ENCODE measurements at places on chromosomes 7 and 10.

GRCh38 chr10:60960913-60961312 lies 16.9 kb upstream of the RHOBTB1 start:
- H3K27me3 ChIP-seq: no peaks in the 10 kb centered on the region
- H3K36me3 ChIP-seq: no peaks in the 10 kb centered on the region
- no peak for DNase-seq
- no peak overlapping the region for H3K27ac ChIP-seq

DNA sequence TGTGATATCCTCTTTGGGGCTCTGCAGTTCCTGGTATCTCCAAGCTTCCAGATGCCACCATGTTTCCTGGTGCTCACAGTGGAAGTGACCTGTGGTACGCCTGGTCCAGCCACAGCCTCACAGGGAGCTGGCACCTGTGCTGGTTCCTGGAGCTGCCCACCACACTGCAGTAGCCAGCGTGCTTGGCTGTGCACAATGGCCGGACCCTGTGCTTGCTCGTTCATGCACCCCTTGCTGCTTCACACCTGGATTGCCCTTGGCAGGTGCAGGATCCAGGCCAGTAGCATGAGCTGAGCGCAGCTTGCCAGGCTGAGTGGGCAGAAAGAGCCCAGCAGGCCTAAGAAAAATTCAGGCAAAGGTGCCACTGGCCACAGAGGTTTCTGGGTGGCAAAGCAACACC lies 11.4 kb upstream of the ECHDC3 start:
- no peak overlapping the region for H3K27ac ChIP-seq
- H3K4me1 ChIP-seq: no peaks in the 10 kb centered on the region
- H3K27me3 ChIP-seq: no peaks in the 10 kb centered on the region
- H3K4me3 ChIP-seq: no peak overlapping the region

- H3K27ac ChIP-seq: no peak overlapping the region
- no peaks in the 10 kb centered on the region for H3K27me3 ChIP-seq
- DNase-seq: no peak
Measured at GRCh38 chr10:61068471-61068870, 124.5 kb upstream of the RHOBTB1 start.

GRCh38 chr7:155188357-155188756 lies 109.3 kb upstream of the INSIG1 start:
- no peaks in the 10 kb centered on the region for H3K4me1 ChIP-seq
- H3K27me3 ChIP-seq: no peaks in the 10 kb centered on the region
- H3K4me3 ChIP-seq: no peak overlapping the region

GRCh38 chr7:22662036-22662435 lies 65.0 kb upstream of the IL6 start:
- H3K27ac ChIP-seq: no peak overlapping the region
- DNase-seq: no peak
- H3K4me1 ChIP-seq: no peaks in the 10 kb centered on the region
- no peaks in the 10 kb centered on the region for H3K36me3 ChIP-seq

GRCh38 chr7:2687881-2688318 lies at the start of gene AMZ1:
Gene AMZ1 (plus strand): TSS chr7:2688202. CDS start chr7:2700452, 12,250 bp downstream.
- peaks cover 3% of the 10 kb centered on the region for H3K4me1 ChIP-seq
- DNase-seq: no peak
- H3K27me3 ChIP-seq: no peaks in the 10 kb centered on the region
- H3K27ac ChIP-seq: no peak within 1 kb of the TSS
- no peak within 1 kb of the TSS for H3K4me3 ChIP-seq

DNA sequence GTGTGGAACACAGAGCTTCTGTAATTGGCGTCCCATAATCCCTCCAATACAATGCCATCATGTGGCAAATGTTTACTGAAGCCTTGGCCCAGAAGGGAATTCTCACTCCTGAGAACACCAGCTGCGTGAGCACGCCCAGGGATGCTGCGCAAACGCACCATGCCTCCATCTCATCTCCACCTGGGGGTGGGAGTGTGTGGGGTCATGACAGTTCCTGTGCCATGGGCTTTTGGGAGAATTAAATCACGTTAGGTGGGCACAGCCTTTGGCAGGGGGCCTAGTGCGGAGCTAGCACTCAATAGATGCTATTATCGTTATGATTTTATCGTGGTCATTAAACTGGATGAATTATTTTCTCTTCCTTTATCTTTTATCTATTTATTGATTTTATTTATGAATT lies 15.8 kb downstream of the WDFY4 start:
- no peak overlapping the region for H3K27ac ChIP-seq
- DNase-seq: no peak
- no peak overlapping the region for H3K4me3 ChIP-seq
- H3K27me3 ChIP-seq: no peaks in the 10 kb centered on the region
- no peaks in the 10 kb centered on the region for H3K36me3 ChIP-seq
- H3K4me1 ChIP-seq: no peaks in the 10 kb centered on the region

- H3K27me3 ChIP-seq: no peaks in the 10 kb centered on the region
- no peak for DNase-seq
- no peak overlapping the region for H3K4me3 ChIP-seq
- no peaks in the 10 kb centered on the region for H3K36me3 ChIP-seq
- no peak overlapping the region for H3K27ac ChIP-seq
Measured at GRCh38 chr7:29282819-29283414, 88.3 kb downstream of the CHN2 start.

- H3K4me1 ChIP-seq: peaks cover 25% of the 10 kb centered on the region
- H3K4me3 ChIP-seq: no peak overlapping the region
- H3K27ac ChIP-seq: no peak overlapping the region
- H3K27me3 ChIP-seq: no peaks in the 10 kb centered on the region
Measured at GRCh38 chr7:130943336-130943901, 209.4 kb upstream of the KLF14 start.

DNA sequence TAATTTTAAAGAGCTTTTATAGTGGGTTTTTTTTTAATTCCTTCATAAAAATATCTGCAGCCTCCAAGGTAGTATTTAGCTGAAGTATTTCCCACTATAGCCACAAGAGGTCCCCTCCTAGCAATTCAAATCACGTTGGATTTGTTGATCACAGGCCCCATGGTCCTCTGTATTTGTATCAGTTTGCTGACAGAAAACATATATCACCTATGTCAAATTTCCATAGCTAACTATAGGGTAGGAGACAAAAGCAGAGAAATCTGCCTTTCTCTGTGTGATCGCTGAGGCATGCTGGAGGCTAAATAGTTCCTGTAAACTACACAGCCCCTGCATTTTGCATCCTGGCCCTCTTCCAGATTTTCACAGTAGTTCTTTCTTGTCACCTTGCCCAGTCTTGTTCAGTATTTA lies 1.7 kb upstream of the CTNNA3 start:
- H3K4me1 ChIP-seq: no peaks in the 10 kb centered on the region
- no peaks in the 10 kb centered on the region for H3K36me3 ChIP-seq

DNA sequence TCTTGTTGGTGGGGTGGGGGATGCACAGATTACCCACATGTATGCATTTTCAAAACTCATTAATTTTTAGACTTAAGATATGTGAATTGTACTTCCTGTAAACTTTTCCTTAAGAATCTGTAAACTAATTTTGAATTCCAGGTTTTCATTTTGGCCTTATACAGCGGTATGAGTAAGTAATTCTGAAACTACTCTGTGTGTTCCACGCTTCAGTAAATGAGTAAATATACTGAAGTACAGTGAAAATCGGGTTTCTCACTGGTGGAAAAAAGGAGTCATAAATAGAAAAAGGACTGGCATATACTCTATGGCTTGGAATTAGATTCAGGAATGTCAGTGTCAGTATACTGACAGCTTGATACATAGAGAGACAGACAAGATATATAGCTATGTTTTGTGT lies 72.8 kb downstream of the CTTNBP2 start:
- H3K4me3 ChIP-seq: no peak overlapping the region
- no peak overlapping the region for H3K27ac ChIP-seq
- peaks cover 6% of the 10 kb centered on the region for H3K4me1 ChIP-seq
- H3K36me3 ChIP-seq: no peaks in the 10 kb centered on the region

GRCh38 chr10:6917125-6917524 lies 337.0 kb upstream of the PRKCQ start:
- no peaks in the 10 kb centered on the region for H3K36me3 ChIP-seq
- DNase-seq: no peak
- no peak overlapping the region for H3K27ac ChIP-seq

- no peak overlapping the region for H3K27ac ChIP-seq
- H3K36me3 ChIP-seq: no peaks in the 10 kb centered on the region
- no peak for DNase-seq
- H3K4me1 ChIP-seq: no peaks in the 10 kb centered on the region
- H3K27me3 ChIP-seq: no peaks in the 10 kb centered on the region
- no peak overlapping the region for H3K4me3 ChIP-seq
Measured at GRCh38 chr7:134307320-134307719, 9.4 kb downstream of the SLC35B4 start.

DNA sequence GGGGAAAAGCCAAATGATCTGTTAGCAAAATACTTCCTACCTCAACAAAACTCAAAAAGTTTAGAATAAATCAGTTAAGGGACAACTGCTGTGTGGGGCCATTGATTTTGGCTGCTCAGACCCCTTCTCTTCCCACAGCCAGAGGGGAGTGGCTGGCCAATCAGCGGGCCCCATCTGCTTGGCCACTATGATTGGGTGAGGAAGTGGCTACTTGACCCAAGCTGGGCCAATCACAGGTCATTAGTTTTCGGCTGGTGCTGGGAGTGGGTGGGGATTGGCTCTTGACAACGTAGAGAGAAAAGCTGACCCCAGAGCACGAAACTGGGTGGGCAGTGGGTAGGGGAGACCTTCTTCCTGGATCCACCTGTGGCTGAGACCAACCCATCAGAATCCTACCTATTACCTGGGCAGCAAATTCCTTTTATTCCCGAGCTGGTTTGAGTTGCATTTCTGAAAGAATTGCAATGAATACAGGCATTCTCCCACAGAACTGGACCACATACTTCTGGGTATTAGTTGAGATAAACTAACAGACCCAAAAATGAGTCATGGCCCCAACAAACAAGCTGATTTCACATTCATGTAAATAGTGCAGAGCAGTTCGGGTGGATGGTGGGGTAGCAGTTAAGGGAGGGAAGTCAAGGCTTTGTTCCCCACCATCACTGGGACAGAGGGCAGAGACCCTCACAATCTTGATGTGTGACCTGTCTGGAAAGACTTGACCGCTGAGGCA lies 35.6 kb upstream of the HMX3 start:
- no peak overlapping the region for H3K4me3 ChIP-seq
- no peaks in the 10 kb centered on the region for H3K36me3 ChIP-seq
- no peaks in the 10 kb centered on the region for H3K4me1 ChIP-seq
- H3K27me3 ChIP-seq: no peaks in the 10 kb centered on the region

- no peak overlapping the region for H3K4me3 ChIP-seq
- H3K36me3 ChIP-seq: no peaks in the 10 kb centered on the region
- H3K27me3 ChIP-seq: no peaks in the 10 kb centered on the region
- DNase-seq: no peak
Measured at GRCh38 chr7:39360766-39361165, 205.4 kb upstream of the YAE1 start.

DNA sequence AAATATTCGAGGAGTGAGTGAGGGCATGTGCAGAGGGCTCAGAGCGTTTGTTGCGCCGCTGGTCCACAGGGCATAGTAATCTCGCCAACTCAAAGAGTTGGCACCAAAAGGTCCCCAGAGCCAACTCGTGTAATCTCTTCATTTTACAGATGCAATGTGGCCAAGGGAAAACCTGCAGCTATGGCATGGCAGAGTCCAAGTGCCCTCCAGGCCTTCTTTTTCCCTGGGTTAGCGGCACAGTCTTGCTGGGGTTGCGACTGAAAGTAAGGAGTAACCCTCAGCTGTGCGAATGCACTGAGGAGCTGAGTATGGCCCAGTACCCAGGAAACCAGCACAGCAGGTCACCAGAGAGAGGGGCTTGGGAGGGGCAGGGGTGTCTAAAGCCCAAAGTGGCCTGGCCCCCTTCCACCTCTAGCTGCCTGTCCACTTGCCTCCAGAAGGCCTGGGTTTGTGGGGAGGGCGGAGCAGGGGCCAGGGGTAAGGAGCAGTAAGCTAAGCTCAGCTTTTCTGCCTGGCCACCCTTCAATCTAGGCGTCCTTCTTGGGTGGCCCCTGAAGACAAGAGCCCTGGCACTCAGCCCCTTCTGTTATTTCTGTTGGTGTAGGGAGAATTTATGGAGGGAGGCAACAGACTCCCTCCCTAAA lies 3.3 kb upstream of the GAD2 start:
- no peaks in the 10 kb centered on the region for H3K36me3 ChIP-seq
- no peaks in the 10 kb centered on the region for H3K4me1 ChIP-seq

DNA sequence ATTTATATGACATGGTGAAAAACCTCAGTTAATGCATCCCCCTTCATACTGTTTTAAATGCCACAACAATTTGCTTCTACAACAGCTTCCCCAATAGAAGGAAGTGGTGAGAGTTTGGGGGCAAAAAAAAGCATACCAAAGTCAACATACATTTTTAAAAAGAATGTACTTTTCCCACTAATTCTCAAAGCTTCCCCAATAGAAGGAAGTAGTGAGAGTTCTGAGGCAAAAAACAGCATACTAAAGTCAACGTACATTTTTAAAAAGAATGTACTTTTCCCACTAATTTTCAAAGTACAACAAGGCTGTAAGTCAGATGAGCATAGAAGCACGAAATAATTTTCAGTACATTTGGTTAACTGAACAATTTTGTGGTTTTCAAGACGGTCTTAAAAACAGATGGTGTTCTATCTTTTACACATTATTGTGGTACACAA lies 24.0 kb downstream of the WASL start:
- H3K27ac ChIP-seq: no peak overlapping the region
- H3K27me3 ChIP-seq: no peaks in the 10 kb centered on the region
- H3K36me3 ChIP-seq: no peaks in the 10 kb centered on the region
- no peak overlapping the region for H3K4me3 ChIP-seq

GRCh38 chr7:147465223-147465622 lies 1125.3 kb upstream of the C7orf33 start:
- no peak overlapping the region for H3K27ac ChIP-seq
- no peak for DNase-seq
- H3K4me3 ChIP-seq: no peak overlapping the region
- no peaks in the 10 kb centered on the region for H3K36me3 ChIP-seq
- no peaks in the 10 kb centered on the region for H3K4me1 ChIP-seq

- H3K27me3 ChIP-seq: no peaks in the 10 kb centered on the region
- H3K4me1 ChIP-seq: peaks cover 8% of the 10 kb centered on the region
- H3K36me3 ChIP-seq: no peaks in the 10 kb centered on the region
- DNase-seq: no peak
- no peak overlapping the region for H3K27ac ChIP-seq
- H3K4me3 ChIP-seq: no peak overlapping the region
Measured at GRCh38 chr10:43964486-43964885, 315.8 kb upstream of the ZNF32 start.

DNA sequence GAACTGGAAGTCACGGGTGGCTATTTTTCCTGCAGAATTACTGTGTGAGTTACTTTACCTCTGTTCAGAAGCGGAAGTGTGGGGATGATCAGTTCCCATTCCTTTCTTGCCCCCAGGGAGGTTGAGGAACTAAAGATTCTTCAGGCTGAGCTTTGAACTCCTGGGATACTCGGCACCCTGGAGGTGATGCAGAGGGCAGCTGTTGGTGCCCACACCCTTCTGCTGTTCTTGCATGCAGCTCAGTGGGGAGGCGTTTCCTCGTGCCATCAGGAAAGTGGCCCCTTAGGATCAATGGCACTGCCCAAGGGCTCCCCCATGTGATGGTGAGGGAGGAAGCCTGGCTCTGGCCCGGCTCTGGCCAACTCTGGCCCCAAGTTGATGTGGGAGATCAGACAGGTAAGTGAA lies 44.7 kb upstream of the MXI1 start:
- H3K27ac ChIP-seq: no peak overlapping the region
- H3K27me3 ChIP-seq: no peaks in the 10 kb centered on the region
- H3K4me1 ChIP-seq: no peaks in the 10 kb centered on the region
- no peak for DNase-seq
- H3K4me3 ChIP-seq: no peak overlapping the region
